ENCODE measurements at places on chromosomes 11 and 22. TPM values are rescaled to one million over a fixed set of nuclear protein-coding genes. Genes with fewer than 3 reads are reported as not detected.

GRCh38 chr11:77402218-77402556, 71.7 kb downstream of the PAK1 start:
- no peak for DNase-seq

DNA sequence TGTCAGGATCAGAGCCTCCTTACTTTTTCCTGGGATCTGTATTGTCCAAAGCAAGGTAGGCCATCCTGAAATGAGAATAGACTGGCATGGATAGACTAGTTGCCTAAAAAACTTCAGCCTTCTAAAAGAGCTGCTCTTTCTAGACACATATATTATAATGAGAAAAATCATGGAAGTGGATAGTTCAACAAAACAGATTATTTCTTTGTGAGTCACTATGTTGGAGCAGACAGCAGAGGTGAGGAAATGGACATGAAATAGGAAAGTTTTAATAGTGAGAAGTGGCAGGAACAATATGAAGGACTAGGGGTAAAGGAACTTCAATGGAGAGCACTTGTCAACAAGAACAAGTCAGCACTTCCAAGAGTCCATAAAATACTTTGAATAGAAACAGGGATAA, 101.9 kb upstream of the ANO3 start:
- DNase-seq, result no peak

DNA sequence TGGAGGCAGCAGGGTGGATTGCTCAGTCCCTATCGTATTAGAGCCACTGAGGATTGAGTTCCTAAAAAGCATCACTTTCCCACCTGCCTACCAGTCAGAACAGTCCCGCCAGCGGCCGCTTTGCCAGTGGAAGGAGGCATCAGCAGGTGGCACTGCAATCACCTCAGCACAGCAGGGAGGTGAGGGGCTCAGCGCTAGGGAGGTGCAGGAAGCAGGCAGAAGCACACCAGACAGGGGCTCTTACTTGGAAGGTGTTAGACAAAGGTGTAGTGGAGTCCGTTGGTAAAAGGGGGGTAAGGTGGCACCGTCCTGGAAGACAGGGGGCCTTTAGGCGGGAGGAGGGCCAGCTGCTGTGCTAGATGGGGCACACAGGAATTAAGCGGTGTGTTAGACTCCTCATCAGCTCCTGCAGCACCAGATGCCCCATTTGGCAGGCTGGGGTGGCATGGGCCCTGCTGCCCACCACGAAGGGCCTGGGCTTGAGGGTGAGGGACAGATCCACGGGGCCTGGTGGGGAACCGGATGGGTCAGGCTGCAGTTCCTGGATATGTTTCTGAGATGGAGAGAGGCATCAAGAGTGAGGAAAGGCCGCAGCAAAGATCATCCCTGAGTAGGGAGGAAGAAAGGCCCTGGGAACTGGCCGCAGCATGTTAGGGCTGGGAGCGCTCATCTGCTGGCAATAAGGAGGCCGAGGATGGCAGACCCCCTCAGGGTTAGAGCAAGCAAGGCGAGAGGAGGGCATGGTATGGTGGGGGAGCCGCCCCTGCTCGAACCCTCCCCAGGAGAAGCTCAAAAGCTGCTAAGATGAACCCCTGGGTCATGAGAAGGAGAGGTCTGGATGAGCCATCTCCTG, 42.5 kb downstream of the C11orf58 start:
- DNase-seq, result no peak

GRCh38 chr22:28015676-28016601, 96.9 kb upstream of the PITPNB start:
- DNase-seq, result peak; percentile 2

TP53I11 gene
- 73.1 TPM for total RNA-seq

DNA sequence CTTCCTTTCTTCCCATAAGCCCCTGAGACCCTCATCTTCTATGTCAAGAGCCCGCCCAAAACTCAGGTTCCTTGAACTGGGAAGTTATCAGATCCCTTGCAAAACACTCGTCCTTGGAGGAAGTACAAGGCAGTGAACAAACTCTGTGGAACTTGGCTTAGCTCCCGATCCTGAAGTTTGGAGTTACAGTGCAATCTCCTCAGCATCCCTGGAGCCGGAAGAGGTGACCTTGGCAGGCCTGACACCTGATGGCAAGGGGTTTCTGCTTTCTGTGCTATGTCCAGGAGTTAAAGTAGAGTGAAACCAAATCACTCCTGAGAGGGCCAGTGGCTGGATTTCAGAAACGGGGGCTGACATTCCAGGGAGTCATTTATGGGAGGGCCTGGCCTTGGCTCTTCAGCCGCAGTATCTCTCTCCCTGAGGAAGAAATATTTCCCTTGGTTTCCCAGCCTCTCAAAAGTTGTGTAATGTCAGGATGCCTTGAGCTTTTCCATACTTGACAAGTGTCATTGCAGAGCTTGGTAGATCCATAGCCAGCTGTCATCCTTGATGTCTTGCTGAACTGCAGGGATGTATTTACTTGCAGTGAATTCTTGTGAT, 1.9 kb upstream of the GRAMD1B start:
- no peak for DNase-seq

DNA sequence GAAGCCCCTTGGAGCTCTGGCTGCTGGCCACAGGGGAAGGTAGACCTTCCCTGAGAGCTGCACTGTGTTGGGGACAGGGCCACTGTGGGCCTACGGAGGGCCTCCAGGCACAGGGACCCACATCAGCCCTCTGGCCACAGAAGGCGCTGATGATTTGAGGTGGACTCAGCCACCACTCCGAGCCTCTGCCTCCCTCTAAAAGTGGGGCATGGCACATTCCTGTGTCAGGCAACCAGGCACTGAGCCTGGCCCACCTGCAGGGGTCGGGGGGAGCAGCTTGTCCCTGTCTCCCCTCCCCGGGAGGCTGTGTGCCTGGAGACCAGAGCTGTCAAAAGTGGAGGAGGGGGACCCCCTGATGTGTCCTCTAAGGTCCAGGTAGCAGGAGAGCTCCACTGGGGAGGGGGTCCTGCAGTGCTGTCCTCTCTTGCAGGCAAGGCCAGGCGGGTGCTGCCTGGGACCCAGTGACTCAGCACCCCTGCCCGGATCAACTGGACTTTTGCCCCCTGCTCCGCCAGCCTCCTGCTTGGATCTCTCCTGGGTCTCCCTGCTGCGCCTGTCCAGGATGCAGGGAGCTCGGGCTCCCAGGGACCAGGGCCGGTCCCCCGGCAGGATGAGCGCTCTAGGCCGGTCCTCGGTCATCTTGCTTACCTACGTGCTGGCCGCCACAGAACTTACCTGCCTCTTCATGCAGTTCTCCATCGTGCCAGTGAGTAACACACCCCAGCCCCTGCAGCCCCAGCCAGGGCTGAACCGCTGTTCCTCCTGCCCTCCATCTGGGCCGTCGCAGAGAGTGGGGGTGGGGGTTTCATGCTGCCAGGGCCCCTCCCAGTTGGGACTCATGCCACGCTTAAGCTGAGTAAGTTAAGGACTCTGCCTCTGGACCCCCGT, 17.5 kb upstream of the CDKN1C start:
- DNase-seq, result no peak

GRCh38 chr11:85718991-85719807, 33.2 kb upstream of the CCDC89 start:
- no peak for DNase-seq

VSIG10L2 gene
- not detected for total RNA-seq

GRCh38 chr11:81888391-81888790, 845.3 kb downstream of the FAM181B start:
- no peak for DNase-seq

- no peak for DNase-seq
These were observed 676.2 kb downstream of the BRD1 start for GRCh38 chr22:49151256-49152126.

- DNase-seq, result no peak
These were observed 61.9 kb downstream of the TSPAN18 start for GRCh38 chr11:44788536-44789261.

SLC22A9 gene
- not detected for total RNA-seq

GRCh38 chr11:106553304-106553703, 465.0 kb downstream of the GUCY1A2 start:
- no peak for DNase-seq

DNA sequence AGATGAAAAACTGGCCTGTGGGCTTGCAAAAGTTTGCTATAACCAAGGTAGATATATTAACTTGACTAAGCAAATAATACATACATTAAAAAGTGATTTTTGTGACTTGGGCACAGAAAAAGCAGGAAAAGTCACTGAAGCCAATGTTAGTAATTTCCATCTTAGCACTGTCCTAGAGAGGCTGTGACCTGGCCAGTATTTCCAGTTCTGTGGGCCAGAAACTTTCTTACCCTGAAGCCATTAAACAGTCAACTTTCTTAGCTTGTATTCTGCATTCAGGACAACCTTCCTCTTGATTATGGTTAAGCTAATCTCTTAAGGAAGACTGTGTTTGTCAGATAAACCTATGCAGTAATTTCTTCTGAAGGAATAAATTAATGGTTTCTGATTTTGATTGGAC, 22.3 kb upstream of the SLC36A4 start:
- DNase-seq, result no peak

GRCh38 chr22:44486538-44486937, 11.5 kb downstream of the RTL6 start:
- DNase-seq, result no peak

- no peak for DNase-seq
These were observed 1.9 kb upstream of the ANO5 start for GRCh38 chr11:22190827-22191463.

DNA sequence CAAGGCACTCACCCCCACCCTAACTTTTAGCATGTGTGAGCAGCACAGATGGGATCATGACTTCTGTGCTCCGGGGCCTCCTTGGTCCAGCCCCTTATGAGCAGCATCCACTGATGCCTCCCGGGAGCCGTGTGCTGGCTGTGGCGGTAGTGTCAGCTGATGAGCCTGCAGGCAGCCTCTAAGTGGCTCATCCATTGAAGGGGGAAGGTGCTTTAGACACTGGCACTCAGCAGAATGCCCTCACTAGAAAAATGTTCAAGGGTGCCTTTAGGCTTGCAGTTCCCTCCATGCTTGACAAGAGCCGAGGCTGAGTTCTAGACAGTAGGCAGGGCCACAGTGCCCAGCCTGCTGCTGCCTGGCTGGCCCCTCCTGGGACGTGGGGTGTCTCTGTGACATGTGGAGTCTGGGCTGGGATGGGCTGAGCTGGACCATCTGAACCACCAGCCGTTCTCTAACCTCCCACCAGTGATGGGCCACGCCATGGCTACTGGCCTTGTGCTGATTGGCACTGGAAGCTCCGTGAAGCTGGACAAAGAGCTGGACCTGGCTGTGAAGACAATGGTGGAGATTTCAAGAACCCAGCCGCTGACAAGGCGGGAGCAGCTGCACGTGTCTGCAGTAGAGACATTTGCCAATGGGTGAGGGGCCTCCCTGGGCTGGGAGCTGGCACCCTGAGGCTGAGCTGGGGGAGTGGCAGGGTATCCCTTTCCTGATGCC, 5.8 kb downstream of the TTC38 start:
- DNase-seq, result no peak

PNPLA5 gene
- not detected for total RNA-seq

C1QTNF4 gene
- 4.7 TPM for total RNA-seq

DNA sequence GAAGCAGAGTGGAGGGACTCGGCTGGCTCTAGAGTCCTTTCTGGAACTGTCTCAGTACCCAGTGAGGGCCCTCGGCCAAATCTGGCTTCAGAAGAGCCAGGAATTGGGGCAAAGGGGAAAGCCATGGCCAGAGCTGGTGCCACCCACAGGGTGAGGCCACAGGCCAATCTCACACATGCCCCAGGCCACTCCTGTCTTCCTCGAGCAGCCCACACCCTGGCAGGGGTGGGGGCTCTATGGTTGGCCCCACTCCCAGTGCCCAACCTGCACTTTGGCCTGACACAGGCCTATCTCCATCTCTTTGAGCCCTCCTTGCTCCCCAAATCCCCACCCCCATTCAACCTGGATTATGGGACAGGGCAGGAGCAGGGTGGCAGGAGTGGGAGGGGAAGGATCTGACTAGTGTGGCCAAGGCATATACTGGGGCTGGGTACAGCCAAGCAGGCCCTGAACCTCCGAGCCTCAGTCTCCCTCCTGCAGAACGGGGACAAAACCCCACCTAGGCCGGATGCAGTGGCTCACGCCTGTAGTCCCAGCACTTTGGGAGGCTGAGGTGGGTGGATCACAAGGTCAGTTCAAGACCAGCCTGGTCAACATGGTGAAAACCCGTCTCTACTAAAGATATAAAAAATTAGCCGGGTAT, 6.9 kb downstream of the TST start:
- DNase-seq, result no peak

GRCh38 chr11:116388146-116388545, 384.6 kb downstream of the BUD13 start:
- no peak for DNase-seq

DNA sequence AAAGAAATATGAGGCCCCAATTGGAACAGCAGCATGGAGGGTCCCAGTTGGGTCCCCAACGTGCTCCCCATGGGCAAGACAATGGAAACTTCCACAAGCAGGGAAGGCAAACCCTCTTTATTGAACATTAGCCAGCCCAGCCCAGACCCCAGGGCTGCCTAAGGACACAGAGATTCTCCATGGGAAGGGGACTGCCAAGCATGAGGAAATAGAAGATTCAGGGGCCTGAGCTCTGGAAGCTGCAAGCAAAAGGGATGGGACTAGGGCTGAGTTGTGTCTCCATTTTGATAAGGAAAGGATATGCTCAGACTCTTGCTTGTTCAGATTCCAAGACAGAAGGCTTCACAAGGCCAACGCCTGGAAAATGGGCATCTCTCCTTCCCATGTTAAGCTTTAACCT, 23.3 kb downstream of the TMEM218 start:
- DNase-seq, result no peak

GRCh38 chr22:50621356-50621880, 6.5 kb downstream of the ARSA start:
- DNase-seq, result no peak

DNA sequence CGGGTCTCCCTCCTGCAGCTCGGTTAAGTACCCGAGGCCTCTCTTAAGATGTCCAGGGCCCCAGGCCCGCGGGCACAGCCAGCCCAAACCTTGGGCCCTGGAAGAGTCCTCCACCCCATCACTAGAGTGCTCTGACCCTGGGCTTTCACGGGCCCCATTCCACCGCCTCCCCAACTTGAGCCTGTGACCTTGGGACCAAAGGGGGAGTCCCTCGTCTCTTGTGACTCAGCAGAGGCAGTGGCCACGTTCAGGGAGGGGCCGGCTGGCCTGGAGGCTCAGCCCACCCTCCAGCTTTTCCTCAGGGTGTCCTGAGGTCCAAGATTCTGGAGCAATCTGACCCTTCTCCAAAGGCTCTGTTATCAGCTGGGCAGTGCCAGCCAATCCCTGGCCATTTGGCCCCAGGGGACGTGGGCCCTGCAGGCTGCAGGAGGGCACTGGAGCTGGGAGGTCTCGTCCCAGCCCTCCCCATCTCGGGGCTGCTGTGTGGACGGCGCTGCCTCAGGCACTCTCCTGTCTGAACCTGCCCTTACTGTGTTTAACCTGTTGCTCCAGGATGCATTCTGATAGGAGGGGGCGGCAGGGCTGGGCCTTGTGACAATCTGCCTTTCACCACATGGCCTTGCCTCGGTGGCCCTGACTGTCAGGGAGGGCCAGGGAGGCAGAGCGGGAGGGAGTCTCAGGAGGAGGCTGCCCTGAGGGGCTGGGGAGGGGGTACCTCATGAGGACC, 25.0 kb downstream of the FADS3 start:
- DNase-seq, result no peak

- DNase-seq, result no peak
These were observed 2.2 kb downstream of the GLB1L2 start for GRCh38 chr11:134333946-134334345.

GRCh38 chr11:36264011-36264972, 24.9 kb downstream of the COMMD9 start:
- DNase-seq, result no peak

PHOX2A gene
- total RNA-seq, result not detected
